ENCODE measurements at places on chromosomes 3 and 15. TPM values are rescaled to one million over a fixed set of nuclear protein-coding genes. Genes with fewer than 3 reads are reported as not detected.

FETUB gene
- total RNA-seq, result not detected

CPNE4 gene
- not detected for total RNA-seq

GOLGA8S gene
- 0.09 TPM for total RNA-seq

DNA sequence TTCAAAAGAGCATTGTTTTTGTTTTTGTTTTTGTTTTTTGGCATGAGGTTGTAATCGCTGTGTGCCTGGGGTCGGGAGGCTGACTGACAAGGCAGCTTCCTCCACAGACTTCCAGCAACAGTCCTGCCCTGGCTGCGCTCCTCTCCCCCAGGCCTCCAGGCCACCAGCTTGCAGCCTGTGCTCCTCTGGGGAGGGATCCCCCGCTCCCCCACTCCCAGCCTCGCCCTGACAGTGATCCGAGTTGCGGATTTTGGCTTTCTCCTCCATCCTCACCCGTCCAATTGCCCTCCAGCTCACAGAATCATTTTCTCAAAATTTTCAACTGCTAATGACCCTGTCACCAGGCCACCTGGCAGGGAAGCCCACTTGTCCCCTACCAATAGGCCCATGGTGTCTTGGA, 36.5 kb upstream of the PCSK6 start:
- H3K36me3 ChIP-seq, result no peaks in the 10 kb centered on the region
- no peaks in the 10 kb centered on the region for H3K4me1 ChIP-seq
- H3K4me3 ChIP-seq, result no peak overlapping the region
- H3K27me3 ChIP-seq, result peaks cover 21% of the 10 kb centered on the region

ALS2CL gene
- total RNA-seq, result 1.8 TPM

POLQ gene
- total RNA-seq, result 1.4 TPM

EXD1 gene
- total RNA-seq, result not detected

DNA sequence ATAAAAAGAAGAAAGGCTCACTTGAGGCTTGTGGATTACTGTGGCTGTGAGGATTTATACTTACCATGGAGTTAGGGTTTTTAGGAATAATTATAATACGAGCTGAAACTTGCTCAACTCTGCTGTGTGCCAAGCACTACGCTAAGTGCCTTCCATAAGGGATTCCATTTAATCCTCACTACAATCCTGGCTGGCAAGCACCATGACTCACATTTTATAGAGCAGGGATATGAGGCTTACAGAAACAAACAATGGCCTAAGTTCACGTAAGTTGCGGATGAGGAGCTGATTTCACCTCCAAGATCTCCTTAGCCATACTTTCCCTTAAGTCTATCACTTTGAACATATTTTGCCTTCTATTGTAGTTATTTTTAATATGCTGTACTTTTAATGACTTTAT, 43.9 kb upstream of the ARL8B start:
- no peaks in the 10 kb centered on the region for H3K4me1 ChIP-seq
- no peak overlapping the region for H3K4me3 ChIP-seq
- DNase-seq, result no peak
- no peak overlapping the region for H3K27ac ChIP-seq
- no peaks in the 10 kb centered on the region for H3K36me3 ChIP-seq
